ENCODE measurements at places on chromosomes 6 and 20. TPM values are rescaled to one million over a fixed set of nuclear protein-coding genes. Genes with fewer than 3 reads are reported as not detected.
A peak's percentile ranks its signal among the peaks of the same experiment; 100 is the strongest.

The OOEP gene
- total RNA-seq: not detected

The SLPI gene
- total RNA-seq: not detected

The COL9A1 gene
- total RNA-seq: 0.11 TPM

The RNF182 gene
- 8.3 TPM for total RNA-seq

The EDEM2 gene
- total RNA-seq: 32.5 TPM

The C6orf120 gene
- total RNA-seq: 37.7 TPM

The SLC25A27 gene
- total RNA-seq: 4.3 TPM

The PTK6 gene
- total RNA-seq: 0.18 TPM

The BIRC7 gene
- total RNA-seq: 2.9 TPM

The SUN5 gene
- total RNA-seq: not detected

The ALDH5A1 gene
- 3.7 TPM for total RNA-seq

The BTBD3 gene
- 30.7 TPM for total RNA-seq

DNA sequence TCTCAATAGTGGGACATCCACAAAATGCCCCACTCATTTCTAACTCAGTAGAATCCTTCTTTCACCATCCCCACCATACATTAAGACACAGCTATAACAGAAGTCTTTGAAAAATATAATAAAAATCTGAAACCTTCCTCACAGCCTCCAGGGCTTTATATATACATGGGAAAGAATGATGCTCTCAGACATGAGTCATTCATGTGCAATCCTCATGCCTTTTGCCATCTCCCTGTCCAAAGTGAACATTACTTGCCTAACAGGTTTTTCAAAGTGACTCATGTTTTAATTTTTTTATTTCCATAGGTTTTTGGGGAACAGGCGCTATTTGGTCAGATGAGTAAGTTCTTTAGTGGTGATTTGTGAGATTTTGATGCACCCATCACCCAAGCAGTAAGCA is 162.7 kb downstream of the RALGAPA2 start:
- peak; percentile 64 for DNase-seq

DNA sequence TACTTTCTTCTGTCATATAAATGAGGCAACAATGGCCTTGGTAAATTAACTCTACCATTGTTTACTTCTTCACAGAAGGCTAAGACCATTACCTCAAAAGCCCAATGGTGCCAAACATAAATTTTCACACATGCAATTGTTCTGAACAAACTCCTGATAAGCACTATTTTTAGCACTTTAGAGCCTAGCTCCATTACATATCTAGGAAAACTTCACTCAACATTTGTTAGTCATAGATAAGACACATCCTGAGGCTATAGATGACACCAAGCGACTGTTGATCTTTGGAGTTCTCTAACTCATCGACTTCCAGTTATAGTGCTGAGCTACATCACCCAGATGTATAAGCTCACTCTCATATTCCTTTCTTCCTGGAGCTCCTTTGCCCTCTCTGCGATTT is 245.9 kb downstream of the EYS start:
- no peak for DNase-seq

- no peak for DNase-seq
These were observed 1.3 kb upstream of the PGC start for GRCh38 chr6:41748542-41748941.

GRCh38 chr6:157841211-157841840 is 18.3 kb downstream of the SNX9 start:
- no peak for DNase-seq

- DNase-seq: no peak
These were observed 106.3 kb upstream of the LY86 start for GRCh38 chr6:6482256-6482655.

- no peak for DNase-seq
These were observed 154.9 kb upstream of the CARMIL1 start for GRCh38 chr6:25124216-25124715.

- no peak for DNase-seq
These were observed 3.1 kb upstream of the MRPS10 start for GRCh38 chr6:42220807-42221206.

DNA sequence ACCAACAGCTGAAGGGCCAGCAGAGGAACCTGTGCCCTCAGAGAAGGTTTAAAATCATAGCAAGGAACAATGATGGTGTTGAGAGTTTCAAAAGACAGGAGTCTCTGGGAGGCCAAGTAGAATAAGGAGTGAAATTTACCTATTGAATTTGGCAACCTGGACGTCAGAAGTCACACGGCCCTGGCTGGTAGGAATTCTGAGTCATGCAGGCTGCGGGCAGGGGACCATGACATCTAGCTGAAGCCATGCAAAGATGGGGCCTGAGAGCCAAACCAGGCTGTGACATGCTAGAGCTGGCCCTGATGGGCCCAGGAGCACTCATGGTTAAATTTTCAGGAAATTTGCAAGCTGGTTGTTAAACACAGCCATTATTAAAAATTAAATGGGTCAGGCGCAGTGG is 64.0 kb upstream of the SNX9 start:
- DNase-seq: no peak

- DNase-seq: no peak
These were observed 219.2 kb upstream of the LRFN2 start for GRCh38 chr6:40806256-40806864.

GRCh38 chr6:162733489-162733888 is 5.7 kb downstream of the PACRG start:
- DNase-seq: no peak

DNA sequence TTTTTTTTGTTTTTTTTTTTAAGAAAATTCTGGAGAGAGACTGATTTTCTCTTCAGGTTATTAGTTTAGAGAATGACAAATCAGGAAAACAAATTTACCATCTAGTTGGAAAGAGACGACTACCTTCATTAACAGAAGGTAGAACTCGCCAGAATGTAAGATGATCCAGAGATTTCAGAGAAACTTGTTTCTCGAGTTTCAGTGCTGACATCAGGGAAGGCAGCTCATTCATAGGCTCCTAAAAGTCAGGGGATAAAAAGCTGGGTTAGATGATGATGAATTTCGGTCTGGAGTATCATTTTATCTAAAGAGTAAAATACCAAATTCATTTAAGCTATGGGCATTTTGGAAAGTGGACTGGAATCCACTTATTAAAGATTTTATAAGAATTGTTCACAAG is 27.9 kb downstream of the ZNF334 start:
- DNase-seq: no peak

DNA sequence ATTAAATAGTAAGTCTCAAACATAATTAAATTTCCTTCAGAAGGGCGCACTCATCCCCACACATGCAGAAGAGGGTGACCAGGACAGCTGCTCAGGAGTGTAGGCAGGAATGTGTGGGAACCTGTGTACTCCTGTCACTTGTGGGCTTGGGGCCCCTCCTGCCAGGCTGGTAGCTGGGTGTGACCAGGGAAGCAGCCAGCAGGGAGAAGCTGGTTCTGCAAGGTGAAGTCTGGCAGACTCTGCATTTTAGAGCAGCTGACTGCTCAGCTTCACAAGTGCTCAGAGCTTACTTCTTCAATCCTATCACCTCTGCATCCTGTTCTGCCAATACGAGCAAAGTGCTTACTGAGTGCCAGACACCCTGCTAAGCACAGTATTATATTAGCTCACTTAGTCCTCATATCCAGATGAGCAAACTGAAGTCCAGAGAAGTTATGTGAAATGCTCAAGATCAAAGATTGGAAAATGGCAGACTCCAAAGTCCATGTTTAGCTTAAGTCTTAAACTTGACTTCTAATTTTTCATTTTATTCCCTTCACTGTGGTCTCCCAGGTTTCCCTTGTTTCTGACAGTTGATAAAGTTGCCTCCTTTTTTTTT is 27.9 kb downstream of the ELMO2 start:
- no peak for DNase-seq

DNA sequence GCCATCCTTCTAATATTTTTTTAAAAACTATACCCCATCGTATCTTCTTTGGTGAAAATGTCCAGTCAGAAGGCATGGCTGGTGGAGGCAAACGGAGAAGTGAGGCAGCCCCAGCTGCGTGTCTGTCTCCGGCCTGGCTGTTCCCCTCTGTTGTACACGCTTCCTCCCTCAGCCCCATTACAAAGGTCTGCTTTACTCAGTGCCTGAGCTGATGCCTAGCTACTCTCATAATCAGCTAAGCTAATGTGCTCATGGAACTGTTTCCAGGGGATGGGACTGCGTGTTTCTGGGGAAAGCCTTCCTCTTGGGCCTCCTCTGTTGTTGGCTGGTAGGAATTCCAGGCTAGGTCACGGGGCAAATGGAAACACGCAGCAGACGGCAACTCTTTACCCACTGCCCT is 67.3 kb downstream of the PPP1R3G start:
- DNase-seq: peak; percentile 30

DNA sequence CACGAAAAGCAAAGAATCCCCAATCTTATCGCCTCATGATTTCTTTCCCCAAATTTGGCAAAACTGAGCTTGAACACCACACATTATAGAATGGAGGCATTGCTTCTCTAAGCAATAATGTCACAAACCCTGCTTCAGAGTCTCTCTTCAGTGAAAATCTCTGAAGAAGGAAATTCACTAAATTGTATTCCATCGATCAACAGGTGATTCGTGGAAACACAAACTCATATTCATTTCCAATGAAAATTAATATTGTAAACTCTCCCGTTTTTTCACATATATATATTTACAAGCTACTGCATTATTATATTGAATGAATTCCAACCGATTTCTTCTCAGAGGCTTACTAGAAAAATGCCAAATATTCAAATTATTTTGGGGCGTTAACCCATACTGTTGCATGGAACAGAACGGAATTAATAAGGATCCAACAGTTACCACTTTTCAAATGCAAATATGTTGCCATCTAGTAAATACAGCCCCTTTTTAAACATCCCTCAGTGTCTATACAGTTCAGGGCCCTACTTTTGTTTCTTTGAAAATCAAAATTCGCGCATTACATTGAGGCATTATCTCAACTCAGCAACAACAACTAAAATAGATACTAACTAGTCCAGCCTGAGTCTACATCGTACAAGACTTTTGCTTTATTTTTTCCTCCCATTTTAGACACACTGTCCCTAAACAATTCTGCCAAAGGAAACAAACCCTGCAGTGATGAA is 1.3 kb downstream of the KIF13A start:
- no peak for DNase-seq

- DNase-seq: peak; percentile 9
These were observed 8.2 kb downstream of the DAAM2 start for GRCh38 chr6:39800034-39801032.

- no peak for DNase-seq
These were observed 39.6 kb upstream of the CD93 start for GRCh38 chr20:23125625-23126191.

DNA sequence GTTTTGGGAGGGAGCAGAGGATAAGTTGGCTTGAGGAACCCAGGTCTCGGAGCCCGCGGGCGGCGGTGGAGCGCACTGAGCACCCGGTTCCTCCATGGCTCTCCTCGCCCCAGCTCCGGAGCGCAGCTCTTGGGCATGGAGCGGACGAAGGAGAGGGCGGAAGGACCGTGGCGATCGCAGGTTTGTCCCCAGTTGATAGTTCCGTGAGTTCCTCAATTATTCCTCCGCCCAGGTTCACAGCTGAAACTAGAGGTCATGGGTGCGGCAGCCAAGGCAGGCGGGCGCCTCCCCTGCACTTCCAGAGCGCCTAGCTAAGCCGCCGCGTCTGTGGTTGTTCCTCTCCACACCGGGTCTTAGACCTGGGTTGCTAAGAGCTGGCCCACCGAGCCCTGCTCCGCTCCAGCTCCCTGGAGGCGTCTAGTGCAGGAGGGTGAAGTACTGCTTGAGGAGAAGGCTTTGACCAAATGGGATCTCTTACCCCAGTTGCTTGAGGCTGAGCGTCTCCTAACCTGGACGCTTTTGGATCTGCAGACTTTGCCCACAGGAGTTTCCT is at the start of gene HTR1B:
Gene HTR1B, minus strand, starts transcription at position 184 of the 553 bp plus-strand sequence. Its CDS starts 88 bp downstream, at position 96.
- DNase-seq: peak; percentile 25

- DNase-seq: no peak
These were observed 64.2 kb upstream of the BHLHE23 start for GRCh38 chr20:63070771-63071540.

DNA sequence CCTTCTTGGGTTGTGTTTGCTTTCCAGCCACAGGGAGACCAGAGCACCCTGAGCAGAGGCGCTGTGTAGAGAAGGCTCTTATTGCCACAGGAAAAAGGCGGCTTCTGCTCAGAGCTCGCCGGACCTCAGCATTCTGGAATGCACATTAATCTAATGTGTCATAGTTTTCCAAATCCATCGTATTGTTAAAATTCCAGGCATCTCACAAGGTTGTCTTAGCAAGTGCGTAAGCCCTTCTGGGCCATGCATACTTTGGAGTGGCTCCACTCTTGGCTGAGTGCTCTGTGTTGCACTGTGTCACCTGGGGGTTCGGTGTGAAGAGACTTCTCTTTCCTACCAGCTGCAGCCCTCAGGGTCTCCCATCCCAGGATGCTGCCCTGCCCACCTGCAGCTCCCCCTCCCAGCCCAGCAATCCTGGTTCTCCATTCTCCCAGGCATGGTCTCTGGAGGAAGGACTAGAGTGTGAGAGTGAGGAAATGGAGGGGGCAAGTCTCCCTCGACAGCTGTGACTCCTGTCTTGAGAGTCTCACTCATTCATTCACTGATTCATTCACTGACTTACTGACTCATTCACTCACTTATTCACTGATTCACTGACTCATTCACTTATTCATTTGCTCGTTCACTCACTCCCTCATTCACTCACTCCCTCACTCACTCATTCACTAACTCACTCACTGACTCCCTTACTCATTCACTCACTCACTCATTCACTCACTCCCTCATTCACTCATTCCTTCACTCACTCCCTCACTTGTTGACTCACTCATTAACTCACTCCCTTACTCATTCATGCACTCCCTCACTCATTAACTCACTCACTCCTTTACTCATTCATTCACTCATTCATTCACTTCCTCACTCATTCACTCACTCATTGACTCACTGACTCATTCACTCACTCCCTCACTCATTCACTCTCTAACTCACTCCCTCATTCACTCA is 83.7 kb upstream of the MPC1 start:
- peak; percentile 97 for DNase-seq

- no peak for DNase-seq
These were observed 74.0 kb upstream of the EYA2 start for GRCh38 chr20:46820682-46821081.

GRCh38 chr6:20403766-20404640 is 2.3 kb downstream of the E2F3 start:
- DNase-seq: peak; percentile 38

DNA sequence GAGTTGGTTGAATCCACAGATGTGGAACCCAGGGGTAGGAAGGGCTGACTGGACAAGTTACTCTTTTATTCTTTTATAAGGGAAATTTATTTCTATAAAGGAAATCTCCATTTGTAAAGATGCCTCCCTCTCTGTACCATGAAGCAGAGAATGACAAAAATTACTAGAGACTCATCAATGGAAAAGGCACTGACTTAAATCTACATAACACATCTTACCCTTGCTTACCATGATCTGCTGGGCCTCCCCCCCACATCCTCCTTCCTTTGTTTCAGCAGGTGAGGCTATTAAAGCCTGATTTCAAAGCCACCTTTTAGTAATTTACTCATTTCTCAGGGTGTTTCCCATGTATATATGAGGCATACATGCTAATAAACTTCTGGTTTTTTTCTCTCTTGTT is 130.2 kb upstream of the HDDC2 start:
- DNase-seq: no peak

DNA sequence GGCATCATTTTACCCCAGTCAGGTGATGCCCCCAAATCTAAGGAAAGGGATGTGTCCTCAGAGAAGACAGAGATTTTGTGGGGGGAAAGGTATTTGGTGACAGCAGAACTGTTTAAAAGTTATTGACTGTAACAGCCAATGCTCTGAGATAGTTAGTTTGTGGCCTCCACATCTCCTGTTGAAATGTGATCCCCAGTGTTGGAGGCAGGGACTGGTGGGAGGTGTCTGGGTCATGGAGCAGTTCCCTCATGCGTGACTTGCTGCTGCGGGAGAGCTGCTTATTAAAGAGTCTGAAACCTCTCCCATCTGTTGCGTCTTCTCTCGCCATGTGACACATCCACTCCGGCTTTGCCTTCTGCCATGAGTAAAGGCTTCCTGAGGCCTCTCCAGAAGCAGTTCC is 282.8 kb upstream of the FOXQ1 start:
- no peak for DNase-seq

- DNase-seq: no peak
These were observed 5.2 kb downstream of the ADIG start for GRCh38 chr20:38586181-38586525.

All from astrocyte (in vitro differentiated cells and primary cell).